ENCODE measurements at places on chromosomes 1 and 21.

GRCh38 chr1:155479205-155479604, 83.4 kb downstream of the ASH1L start:
- no peak for DNase-seq

DNA sequence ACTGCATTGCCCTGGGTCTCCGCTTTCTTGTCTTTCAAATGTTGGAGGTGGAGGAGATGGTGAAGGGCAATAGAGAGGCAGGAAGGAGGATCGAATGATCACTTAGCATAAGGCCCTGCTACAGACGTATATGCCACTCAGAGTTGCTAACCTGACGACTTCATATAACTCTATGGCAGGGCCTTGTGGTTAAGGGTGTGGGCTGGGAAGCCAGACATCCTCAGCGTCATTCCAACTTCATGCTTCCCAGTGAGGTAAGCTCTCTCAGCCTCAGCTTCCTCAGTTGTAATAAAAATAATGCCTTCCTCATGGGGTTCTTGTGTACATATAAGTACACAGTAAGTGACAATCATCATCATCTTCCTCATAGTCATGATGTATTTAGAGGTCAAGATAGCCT, 54.6 kb downstream of the CASQ2 start:
- DNase-seq: no peak

DNA sequence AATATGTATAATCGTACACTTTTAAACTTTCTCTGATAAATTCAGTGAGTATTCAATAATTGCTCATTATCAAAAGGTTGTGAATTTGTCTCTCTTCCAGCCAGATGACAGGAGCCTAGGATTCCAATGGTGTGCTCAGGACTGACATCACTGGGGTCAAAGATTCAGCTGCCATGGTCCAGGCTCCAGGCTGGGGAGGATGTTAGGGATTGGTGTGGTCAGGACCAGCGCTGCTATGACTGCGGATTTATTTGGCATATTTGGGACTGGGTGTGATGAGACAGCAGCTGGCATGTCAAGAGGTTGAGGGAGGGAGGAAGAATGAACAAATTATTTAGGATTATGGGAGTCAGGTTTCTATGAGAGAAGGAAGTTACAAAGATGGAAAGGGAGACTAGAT, 48.2 kb upstream of the ABCA4 start:
- DNase-seq: no peak

DNA sequence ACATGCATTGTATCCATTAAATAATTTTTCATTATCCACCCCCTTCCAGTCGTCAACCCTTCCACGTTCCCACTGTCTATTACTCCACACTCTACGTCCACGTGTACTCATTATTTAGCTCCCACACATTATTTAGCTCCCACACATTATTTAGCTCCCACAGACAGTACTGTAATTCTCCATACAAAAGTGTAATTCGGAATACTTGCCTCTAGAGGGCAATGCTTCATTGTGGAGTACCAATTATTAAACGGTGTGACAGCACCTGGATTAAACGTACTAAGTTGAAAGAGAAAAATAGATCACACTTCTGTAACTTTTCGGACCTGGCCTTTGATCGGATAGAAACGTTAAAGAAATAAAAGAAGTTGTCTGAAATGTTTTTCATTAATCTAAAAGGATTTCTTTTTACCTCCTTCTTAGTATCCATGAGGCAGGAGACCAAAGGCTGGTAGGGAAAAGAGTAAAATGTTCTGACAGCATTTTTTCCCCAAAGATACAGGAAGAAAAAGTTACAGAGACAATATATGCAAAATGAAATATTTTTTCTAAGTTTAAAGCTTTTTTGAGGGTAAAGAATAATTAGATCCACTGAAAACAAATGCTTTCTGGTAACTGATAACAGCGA, 99.2 kb downstream of the LHX8 start:
- DNase-seq: peak; percentile 61

DNA sequence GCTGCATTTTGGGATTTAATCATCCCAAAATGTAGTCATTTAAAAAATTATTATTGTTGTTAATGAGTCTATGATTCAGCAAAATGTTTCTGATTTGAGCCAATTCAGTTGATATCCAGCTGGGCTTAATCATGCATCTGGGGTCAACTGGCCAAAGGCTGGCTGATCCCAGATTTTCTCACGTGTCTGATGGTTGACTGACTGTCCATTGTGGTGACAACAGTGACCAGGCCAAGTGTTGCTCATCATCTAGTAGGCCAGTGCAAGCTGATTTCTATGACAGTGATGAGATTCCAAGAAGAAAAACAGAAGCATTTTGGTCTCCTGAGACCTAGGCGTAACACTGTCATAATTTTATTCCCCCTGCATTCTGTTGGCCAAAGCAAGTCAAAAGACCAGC, 80.1 kb upstream of the ZC3H11B start:
- no peak for DNase-seq

GRCh38 chr1:67970088-67970487, 80.3 kb downstream of the DIRAS3 start:
- DNase-seq: peak; percentile 26

Measured in lung microvascular endothelial cell (primary cell).